Stimulated activated CD4-positive, alpha-beta T cell treated with anti-CD3 and anti-CD28 coated beads, TNF-alpha, amount 100 ng/mL, for 24 hours (primary cell): ENCODE measurements at places on chromosomes 4 and X.

- no peak for DNase-seq
Measured at GRCh38 chrX:153903991-153904957, at the start of gene AVPR2. Gene AVPR2, plus strand, starts transcription at chrX:153904673. Its CDS starts 473 bp downstream, at chrX:153905146.

DNA sequence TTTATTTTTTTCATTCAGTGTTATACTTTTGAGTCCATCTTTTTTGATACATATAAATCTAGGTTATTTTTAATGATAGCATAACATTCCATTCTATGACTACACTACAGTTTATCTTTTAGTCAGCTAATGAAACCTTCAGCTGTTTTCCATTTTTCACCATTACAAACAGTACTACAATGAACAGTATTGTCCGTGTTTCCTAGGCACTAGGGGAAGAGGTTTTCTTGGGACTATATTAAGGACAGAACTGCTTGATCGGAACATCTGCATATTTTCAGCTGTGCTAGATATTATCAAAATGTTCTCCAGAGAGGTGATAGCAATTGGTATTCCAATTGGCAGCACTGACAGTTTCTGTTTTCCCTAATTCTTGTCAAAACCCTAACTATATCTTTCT, 44.3 kb upstream of the HCCS start:
- DNase-seq: no peak

GRCh38 chr4:155468282-155468681, 91.5 kb upstream of the MAP9 start:
- no peak for DNase-seq

DNA sequence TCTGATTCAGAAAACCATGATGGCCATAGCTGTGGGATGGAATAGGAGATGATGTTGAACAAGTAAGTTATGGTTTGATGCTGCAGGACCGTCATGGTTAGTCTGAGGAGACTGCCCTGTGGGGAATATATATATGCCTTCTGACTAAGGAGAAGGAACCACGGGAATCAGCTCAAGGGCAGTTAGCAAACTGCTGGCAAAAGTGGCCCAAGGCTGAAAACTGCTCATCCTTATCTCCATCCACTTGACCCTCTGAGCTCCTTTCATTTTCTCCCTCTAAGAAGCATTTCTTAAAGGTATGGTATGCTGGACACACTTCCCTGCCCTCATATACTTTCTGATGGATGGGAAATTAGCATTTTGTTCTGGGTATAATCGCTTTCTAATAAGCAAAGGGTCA, 161.9 kb downstream of the ENOX2 start:
- no peak for DNase-seq

GRCh38 chrX:48531358-48531959, 8.1 kb upstream of the TBC1D25 start:
- DNase-seq: no peak
